Activated gamma-delta T cell treated with anti-CD3 and anti-CD28 coated beads, Interleukin-2, amount 50 U/mL, for 16 hours (primary cell): ENCODE measurements at places on chromosomes 4 and X.

- DNase-seq = no peak
These were observed 253.2 kb downstream of the SPRY1 start for GRCh38 chr4:123649645-123650391.

GRCh38 chr4:109967798-109968520 is 55.3 kb downstream of the EGF start:
- DNase-seq = no peak

- no peak for DNase-seq
These were observed 694.4 kb upstream of the FAM241A start for GRCh38 chr4:111450867-111451266.

DNA sequence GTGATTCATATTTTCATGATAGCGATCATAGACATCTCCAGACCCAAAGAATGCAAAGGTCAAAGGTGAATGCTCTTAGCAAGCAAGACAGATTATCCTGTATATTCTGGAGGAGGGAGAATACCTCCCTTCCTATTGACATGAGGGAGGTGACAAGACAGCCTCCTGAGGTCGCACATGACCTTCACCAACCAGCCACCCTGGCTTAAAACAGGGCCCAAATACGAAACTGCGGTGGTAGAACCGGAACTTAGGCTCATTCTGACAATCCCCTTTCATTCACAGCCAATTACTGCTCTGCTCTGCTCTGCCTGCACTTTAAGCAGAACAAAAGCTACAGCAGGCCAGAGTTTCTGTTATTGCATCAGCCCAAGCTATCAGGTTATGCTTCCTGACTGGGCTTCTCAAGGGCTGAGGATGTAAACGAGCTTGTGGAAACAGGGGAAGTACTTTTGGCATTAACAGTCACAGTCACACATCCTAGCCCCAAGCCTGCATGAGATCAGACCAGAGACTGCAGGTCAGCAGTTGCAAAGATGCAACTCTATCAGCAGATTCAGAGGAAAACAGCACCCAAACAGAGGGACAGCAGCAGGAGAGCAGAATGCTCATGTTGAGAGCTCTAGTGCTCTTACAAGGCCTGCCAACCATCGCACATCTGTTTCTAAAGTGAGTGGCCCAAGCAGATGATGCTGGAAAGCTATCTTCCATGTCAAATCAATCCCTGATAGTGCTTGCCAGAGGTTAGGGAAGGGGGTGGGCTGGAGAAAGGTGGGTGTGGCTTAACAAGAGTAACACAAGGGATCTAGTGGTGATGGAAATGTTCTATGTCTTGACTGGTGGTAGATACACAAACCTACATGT is 51.3 kb upstream of the MAP3K15 start:
- no peak for DNase-seq

DNA sequence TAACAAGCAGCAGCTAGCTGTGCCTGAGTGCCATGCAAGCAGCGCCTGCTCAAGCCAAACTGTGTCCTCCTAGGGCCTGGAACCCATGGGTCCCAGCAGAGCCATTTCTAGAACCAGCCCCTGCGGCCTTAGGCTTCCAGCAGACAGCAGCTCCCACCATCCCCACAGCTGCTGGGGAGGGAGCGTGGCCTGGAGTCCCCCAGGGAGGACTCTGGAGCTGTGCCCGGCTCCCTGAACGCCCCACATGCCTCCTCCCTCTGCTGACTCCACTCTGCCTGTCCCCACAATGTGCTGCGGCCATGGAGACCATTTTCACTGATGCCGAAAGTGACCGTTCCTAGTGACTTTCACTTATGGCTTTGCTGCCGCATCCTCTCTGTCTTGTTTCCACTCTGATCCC is 45.9 kb downstream of the GAK start:
- no peak for DNase-seq

DNA sequence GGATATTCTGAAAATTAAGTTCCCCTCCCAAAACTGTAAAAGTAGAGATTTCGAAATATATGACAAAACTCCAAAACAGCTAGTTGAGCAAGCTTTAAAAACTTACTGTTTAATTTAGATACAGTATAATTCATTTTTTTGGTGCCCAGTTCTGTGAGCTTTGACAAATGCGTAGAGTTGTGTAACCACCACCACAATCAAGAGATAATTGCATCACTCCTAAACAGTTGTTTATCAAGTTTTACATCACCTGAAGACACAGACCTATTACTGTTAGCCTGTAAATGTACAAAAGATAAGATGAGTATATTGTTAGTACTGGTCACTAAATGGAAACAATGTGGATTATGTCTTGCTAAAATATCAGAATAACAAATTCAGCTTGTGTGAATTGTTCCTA is 62.3 kb downstream of the ALG13 start:
- DNase-seq = no peak
